Type B pancreatic cell (in vitro differentiated cells): ENCODE measurements at places on chromosomes 16 and 17. TPM values are rescaled to one million over a fixed set of nuclear protein-coding genes. Genes with fewer than 3 reads are reported as not detected.

Gene NXN
- 65.1 and 68.0 TPM in 2 replicates for total RNA-seq

Gene ABI3
- total RNA-seq: 0.31 TPM in 1 of 2 replicates, not detected in the other

Gene ZNF500
- total RNA-seq: 19.0 and 21.0 TPM in 2 replicates

Gene CBX4
- total RNA-seq: 39.6 and 76.2 TPM in 2 replicates

Gene ABCC12
- 0.10 TPM in 1 of 2 replicates, not detected in the other for total RNA-seq

Gene TBC1D3C
- not detected in 2 replicates for total RNA-seq

Gene SLC5A11
- total RNA-seq: 0.45 and 0.63 TPM in 2 replicates

Gene KRT20
- 13.0 and 41.9 TPM in 2 replicates for total RNA-seq

Gene ZP2
- not detected in 2 replicates for total RNA-seq

Gene TP53TG3B
- total RNA-seq: not detected in 2 replicates

Gene GFAP
- 0.10 and 0.26 TPM in 2 replicates for total RNA-seq

Gene METTL2A
- 27.8 and 29.6 TPM in 2 replicates for total RNA-seq
